ENCODE measurements at places on chromosomes 1 and 21.

DNA sequence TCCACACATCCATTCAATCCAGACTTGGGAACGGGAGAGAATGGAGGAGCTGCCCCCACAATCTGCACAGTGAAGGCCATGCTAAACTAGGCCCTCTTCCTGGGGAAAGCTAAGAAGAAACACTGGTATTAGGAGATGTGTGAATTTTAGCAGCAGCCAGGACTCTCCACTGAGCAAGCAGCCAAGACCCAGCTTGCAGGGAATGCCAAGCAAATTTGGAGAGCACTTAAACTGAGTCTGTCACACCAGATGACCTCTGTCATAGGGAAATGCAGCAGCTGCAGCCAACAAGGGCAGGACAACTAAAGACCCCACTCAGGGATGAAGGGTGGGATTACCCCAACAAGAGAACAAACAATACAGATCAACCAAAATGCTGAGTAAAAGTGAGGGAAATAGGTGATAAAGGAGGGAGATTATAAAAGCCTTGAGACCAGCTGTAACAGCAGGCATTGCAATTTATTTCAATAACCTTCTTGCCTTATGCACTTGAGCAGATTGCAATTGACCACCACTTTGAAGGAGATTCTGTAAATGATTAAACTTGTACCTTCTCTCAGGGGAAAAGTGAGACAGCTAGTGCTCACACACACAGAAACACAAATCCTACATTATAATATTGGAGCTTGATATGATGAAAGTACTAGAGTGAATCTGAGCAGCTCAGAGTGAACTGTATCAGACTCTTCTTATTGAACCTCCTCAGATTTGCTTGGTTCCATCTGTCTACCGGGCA lies 2.5 kb upstream of the CLCA1 start:
- no peak for DNase-seq

- DNase-seq, result peak; percentile 94
Measured at GRCh38 chr1:206507284-206508129, at the start of gene RASSF5. RASSF5 (plus strand) TSS chr1:206507531; CDS start chr1:206507603, 72 bp downstream.

DNA sequence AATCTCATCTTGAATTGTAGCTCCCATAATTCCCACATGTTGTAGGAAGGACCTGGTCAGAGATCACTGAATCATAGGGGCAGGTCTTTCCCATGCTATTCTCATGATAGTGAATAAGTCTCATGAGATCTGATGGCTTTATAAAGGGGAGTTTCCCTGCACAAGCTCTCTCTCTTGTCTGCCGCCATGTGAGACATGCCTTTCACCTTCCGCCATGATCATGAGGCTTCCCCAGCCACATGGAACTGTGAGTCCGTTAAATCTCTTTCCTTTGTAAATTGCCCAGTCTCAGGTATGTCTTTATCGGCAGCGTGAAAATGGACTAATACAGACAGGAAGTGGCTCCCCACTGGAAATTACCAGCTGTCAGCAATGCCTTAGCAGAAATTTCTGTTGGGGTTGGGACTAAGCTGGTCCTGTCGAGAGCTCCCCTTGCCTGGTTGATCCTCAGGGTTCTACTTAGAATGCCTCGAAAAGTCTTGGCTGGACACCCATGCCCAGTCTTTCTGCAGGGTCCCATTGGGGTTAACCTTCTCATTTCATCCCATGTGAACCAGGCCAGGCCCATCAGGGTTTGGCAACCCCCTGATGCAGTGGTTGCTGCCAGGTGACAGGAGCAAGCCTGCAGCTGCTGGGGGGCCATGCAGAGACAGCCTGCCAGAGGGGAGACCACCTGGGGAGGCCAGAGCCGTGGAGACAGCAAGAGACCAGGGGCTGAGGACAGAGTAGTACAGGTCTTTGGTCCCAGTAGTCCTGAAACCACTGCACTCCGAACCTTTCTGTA lies 2.8 kb upstream of the ABCG1 start:
- DNase-seq, result peak; percentile 33

GRCh38 chr1:201562257-201562656 lies 23.3 kb downstream of the NAV1 start:
- peak; percentile 61 for DNase-seq

DNA sequence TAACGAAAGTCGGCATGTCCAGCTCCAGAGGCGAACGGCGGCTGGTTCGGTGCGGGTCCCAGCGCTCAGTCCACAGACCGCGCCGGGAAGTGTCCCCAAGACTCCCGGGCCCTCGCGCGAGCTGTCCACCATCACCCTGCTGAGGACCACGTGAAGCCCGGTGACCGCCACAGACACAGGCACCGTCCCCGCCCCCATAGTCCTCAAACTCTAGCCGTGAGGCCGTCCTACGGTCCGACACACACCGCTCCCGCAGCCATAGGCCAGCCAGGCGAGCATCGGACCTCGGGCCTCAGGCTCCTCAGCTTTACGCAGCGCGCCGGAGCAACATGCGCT lies 535 bp downstream of the SETD4 start:
- DNase-seq, result peak; percentile 69

GRCh38 chr1:230029244-230029941 lies 37.6 kb upstream of the GALNT2 start:
- DNase-seq, result no peak

DNA sequence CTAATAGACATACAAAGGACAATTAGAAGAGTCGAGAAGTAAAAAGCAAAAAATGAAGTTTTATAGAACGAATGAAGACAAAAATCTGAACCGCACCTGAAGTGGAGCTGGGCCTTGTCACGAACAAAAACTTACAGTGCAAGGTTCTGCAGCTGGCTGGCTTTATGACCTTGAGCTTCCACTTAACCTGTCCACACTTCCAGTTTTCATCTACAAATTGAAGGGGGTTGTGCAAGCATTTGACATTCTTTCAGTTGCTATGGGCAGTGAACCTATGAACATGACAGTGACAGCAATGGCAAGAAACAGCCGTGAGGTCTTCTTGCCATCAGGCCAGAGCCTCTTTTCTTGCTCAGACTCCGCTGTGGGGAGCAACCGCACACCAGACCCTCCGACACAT lies 93.2 kb downstream of the DSCAM start:
- no peak for DNase-seq

DNA sequence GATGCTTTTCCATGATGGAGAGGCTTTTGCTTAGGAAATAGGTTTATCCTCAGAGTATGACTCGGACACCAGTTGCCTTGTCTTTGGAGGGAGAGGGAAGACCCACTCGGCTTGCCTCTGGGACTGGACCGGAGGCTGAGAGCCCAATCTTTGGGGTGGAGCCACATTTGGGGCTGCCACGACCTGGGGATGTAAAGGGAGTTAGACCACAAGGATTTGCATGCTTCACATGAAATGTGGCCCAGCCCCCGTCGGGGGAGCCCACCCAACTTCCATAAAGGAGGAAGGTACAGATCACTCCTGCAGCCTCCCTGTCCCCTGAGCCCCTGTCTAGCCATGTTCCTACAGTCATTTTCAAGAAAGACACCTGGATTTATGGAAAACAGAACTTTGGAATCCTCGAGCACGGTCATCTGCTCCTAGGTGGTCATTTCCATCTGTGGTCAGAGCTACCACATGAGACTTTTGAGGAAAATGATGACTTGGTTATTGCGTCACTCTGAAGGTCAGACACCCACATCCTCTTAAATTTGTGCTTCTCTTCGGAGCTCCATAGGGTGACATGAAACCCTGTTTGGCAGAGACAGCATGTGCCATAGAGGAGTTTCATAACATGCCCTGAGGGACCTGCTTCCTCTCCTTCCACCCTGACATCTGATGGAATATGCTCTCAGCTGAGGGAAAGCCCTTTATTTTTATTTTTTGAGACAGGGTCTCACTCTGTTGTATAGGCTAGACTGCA lies 99.4 kb upstream of the SLC45A1 start:
- DNase-seq, result no peak

DNA sequence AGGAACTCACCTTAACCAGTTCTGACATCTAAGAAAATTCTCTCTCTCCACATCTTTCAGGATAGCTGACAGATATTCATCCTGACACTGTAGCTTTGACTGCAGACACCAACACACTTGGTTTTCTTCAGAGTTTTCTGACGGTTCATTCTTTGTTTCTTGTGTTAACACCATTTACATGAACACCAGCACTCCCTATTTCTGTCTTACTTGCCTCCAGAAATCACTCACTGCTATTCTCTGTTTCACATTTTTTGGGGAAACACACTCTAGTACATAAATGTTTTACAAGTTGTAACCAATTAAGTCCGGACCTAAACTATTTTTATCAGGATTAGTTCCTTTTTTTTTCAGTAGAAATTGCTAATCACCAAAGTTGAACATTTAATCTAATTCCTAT lies 15.4 kb downstream of the FLVCR1 start:
- DNase-seq, result no peak

- DNase-seq, result no peak
Measured at GRCh38 chr1:78682496-78682895, 32.9 kb downstream of the IFI44 start.

GRCh38 chr1:93874025-93874651 lies 4.9 kb downstream of the DNTTIP2 start:
- no peak for DNase-seq

DNA sequence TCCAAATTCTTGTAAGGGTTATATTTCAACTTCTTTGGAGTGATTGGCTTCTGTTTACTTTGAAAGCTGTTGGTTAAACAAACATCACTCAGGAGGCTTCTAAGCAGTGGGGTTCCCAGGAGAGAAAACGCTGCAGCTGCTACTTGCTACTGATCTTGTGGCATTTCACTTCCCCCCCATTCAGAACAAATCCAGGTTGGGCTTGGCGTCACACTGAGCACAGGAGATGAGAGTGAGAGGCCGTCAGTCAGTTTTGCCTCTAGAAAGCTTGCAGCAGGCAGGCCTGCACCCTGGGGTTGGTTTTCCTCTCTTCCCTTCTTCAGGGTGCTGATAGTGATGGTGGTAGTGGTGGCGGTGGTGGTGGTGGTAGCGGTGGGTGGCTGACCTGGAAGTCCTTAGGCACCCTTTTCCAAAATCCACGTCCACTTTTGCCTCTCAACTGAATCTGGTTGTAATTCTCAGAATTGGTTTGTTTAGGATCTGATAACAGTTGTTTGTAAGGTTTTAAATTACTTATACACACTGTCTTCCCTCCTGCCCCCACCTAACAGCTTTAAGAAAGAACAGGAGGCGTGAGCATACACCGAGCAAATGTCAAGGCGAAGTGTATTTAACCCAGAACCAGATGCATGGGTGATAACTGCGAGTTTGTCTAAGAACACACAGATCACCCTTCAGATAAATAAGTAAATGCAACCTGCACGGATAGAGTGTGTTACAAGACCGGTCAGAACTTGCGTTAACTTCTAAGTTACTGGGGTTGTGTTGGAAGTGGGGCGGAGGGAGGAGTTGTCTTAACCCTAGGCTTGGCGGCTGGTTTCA lies 3.2 kb upstream of the PROX1 start:
- DNase-seq, result no peak

DNA sequence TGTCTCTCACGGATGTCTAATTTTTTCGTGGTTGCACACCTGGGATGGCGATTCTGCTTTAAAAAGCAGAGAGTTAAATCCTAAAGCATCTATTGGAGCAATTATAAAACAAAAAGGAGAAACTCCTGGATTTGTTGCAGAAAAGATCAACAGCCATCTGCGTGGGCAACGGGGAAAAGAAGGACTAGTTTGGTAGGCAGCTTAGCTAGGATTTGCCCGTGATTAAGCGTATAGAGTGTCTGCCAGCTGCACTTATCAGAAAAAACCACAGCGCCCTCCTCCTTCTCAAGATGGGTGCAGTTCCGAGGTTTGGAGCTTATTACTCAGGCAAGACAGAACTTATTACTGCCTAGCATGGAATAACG lies 526 bp upstream of the SLC25A24 start:
- DNase-seq, result no peak

GRCh38 chr21:20424943-20425342 lies 573.3 kb upstream of the NCAM2 start:
- no peak for DNase-seq

GRCh38 chr1:198880818-198881597 lies 242.2 kb downstream of the PTPRC start:
- no peak for DNase-seq

DNA sequence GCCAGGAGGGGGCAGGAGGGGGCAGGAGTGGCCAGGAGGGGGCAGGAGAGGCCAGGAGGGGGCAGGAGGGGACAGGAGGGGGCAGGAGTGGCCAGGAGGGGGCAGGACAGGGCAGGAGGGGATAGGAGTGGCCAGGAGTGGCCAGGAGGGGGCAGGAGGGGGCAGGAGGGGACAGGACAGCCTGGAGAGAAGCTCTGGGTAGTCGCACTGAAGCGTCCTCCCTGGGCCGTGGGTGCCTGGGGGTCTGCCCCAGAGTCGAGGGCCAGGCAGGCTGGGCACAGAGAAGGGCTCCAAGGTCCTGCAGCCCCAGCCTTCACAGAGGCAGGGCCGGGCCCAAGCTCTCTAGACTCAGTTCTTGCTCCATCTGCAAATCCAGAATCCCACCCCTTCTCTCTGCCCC lies 22.9 kb downstream of the MEGF6 start:
- no peak for DNase-seq

DNA sequence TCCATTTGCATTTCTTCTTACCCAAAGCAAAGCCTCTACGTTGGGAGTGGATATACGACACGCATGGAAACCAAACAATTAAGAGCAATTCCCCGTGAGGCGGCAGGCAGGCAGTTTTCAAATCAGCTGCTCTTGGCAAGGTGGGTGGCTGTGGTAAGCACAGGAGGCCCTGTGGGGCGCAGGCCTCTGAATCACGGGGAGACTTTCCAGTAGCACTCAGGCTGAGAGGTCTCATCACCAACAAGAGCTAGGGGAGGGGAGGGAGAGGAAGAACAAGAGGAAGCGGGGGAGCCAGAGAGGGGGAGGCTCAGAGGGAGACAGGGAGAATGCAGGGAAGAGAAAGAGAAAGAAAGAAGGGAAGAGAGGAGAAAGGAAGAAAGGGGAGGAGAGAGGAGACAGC lies 56.4 kb downstream of the MT1HL1 start:
- no peak for DNase-seq

DNA sequence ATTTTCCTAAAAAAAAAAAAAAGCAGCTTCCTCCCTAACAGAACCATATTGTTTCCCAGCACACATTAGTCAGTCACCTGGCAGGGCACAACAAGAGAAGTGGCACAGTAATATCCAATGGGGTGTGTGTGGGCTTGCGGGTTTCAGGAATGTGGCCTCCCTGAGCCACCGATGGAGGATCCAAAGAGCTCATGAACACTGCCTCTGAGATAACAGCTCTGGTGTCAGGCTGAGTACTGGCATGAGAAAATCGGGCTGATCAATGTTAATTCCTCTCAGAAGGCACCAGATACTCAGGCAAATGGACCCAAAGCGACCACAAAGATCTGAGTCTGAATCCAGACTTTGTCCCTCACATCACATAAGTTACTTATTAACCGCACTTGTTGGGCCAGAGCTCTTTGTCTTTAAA lies 2.2 kb upstream of the LYPD8 start:
- no peak for DNase-seq

DNA sequence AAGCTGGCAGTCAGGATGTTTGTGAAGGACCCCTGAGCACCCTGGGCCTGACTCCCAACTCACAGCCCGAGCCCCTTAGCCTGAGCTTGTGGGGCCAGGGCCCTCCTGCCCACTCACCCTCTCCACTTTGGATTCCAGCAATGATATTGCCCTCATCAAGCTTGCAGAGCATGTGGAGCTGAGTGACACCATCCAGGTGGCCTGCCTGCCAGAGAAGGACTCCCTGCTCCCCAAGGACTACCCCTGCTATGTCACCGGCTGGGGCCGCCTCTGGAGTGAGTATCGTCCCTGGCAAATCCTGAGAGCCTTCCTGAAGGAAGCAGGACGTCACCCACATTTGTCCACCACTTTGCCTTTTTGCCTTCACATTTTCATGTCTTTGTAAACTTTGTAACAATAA lies 5.0 kb downstream of the CTRC start:
- no peak for DNase-seq

- DNase-seq, result peak; percentile 37
Measured at GRCh38 chr1:154772606-154773506, 97.2 kb downstream of the KCNN3 start.
